Type B pancreatic cell (in vitro differentiated cells): ENCODE measurements at places on chromosomes 12 and 14.
A peak's percentile ranks its signal among the peaks of the same experiment; 100 is the strongest.

GRCh38 chr14:79965896-79966295 is 245.4 kb downstream of the DIO2 start:
- H3K27me3 ChIP-seq: no peaks in the 10 kb centered on the region
- H3K27ac ChIP-seq: no peak overlapping the region
- DNase-seq: no peak
- no peak overlapping the region for H3K4me3 ChIP-seq
- no peaks in the 10 kb centered on the region for H3K4me1 ChIP-seq

DNA sequence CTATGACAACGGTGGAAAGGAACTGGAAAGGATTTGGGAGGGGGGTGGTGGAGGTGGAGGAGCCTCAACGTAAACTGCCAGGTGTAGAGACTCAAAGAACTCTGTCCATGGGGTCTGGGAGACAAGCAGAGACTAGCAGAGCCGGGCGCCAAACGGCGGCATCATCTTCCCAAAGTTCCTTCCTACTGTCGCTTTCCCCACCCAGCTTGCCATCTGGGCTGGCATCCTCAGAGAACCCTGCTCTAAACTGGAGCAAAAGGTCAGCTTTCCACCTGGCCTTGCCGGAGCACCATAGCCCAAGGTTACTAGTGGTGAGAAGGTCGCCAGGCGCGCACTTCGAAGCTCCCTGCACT is 4.0 kb upstream of the IRF2BPL start:
- H3K27me3 ChIP-seq: no peaks in the 10 kb centered on the region
- peak overlapping the region; percentile 96 for H3K27ac ChIP-seq
- peak overlapping the region; percentile 86 for H3K4me3 ChIP-seq
- H3K4me1 ChIP-seq: peaks cover 62% of the 10 kb centered on the region

- no peaks in the 10 kb centered on the region for H3K36me3 ChIP-seq
- H3K27ac ChIP-seq: no peak overlapping the region
- DNase-seq: no peak
- H3K4me3 ChIP-seq: no peak overlapping the region
These were observed 360.5 kb downstream of the FUT8 start for GRCh38 chr14:65772921-65773574.

- H3K4me1 ChIP-seq: no peaks in the 10 kb centered on the region
- no peaks in the 10 kb centered on the region for H3K27me3 ChIP-seq
- DNase-seq: no peak
- no peaks in the 10 kb centered on the region for H3K36me3 ChIP-seq
These were observed 244.2 kb downstream of the GPHN start for GRCh38 chr14:66752109-66752508.

GRCh38 chr14:85316701-85317410 is 213.1 kb upstream of the FLRT2 start:
- peaks cover 38% of the 10 kb centered on the region for H3K4me1 ChIP-seq
- no peak for DNase-seq
- no peaks in the 10 kb centered on the region for H3K27me3 ChIP-seq
- no peaks in the 10 kb centered on the region for H3K36me3 ChIP-seq
- H3K4me3 ChIP-seq: no peak overlapping the region

DNA sequence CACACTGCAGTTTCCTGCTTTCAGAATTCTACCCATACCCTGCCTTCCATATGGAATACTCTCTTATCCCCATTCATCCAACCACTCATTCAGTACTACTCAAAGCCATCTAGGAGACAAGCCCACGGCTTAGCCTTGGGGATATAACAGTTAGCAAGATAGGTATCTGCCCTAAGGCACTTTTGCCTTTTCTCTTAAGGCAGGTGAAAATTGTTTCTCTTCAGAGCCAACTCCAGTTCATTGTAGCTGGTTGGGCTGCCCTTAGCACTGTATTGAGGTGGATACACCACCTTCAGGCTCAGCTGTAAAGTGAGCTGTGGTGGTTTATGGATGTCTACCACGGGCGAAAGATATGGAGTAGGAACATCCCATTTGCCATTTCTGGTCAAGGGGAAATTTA is 729.7 kb upstream of the TBX3 start:
- H3K27me3 ChIP-seq: no peaks in the 10 kb centered on the region
- peaks cover 25% of the 10 kb centered on the region for H3K4me1 ChIP-seq
- no peak overlapping the region for H3K4me3 ChIP-seq
- H3K27ac ChIP-seq: no peak overlapping the region
- DNase-seq: no peak
